ENCODE measurements at places on chromosomes 7 and 10.

DNA sequence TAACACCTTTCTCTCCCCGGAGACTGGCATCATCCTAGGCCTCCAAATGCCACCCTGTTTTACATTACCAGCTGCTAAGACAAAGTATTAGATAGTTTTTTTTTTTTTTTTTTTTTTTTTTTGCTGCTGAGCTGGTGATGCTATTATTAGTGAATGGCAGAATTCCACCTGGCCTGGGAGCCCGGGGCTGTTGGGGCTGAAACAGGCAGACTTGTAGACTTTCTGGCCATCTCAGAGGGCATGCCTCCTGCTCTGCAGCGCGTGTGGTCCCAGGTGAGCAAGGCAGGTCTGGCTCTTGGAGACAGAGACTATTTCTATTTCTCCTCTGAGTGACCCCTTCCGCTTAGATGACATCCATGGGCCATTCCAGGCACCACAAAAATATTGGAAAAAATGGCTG is 104.2 kb downstream of the EMX2 start:
- DNase-seq = no peak

DNA sequence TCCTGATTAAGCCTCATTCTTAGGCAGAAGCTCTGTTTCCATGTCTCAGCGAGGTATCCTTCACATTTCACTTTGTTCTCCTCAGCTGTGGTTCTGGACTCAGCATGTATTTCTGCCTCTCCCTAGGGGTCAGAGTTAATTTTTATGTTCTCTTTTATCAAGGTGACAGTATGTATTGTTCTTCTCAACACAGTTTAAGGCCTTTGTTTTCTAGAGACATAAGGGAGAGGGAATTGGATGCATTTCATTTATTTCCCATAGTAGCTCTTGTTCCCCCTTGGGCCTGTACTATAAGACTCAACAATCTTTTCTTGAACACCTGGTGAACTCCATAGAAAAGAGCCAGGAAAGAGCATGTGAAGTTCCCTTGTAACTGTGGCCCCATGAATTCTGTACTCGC is 214.3 kb downstream of the ZWINT start:
- no peak for DNase-seq

DNA sequence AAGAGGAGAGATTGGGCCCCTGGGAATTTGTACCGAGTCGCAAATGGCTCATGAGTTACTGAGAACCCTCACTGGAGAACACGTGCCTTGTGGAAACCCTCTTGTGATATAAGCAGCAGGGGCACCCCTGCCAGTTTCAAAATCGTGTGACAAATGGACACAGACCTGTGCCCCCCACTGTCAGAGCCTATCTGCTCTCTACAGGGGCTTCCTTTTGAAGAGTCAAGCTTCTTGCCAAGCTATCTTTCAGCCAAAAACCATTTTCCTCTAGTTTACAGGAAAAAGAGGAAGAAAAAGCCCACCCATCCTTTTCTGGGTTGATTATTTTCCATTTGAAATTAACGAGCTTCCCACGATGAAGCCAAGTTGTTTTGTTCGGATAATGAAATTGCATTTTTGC is 64.1 kb upstream of the MPP7 start:
- DNase-seq = no peak

DNA sequence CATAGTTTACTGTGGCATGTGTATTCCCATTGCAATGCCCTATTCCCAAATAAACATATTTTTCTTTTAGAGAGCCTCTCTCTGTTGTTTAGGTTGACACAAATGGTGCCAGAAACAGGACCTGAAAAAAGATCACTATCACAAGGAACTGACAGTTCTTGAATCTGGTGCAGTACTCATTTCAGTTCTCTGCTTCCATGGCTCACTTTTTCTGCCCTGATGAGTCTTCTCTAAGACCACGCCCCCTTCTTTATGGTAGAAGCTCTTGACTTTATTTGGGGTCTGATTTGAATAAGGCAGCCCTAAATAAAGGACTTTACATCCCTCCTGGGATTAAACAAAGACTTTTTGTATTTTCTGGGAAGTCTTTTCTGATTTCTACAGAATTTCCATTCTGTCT is 3.5 kb upstream of the CCDC126 start:
- DNase-seq = no peak

- DNase-seq = peak; percentile 22
These were observed at the start of gene INA for GRCh38 chr10:103276896-103277712. TSS of gene INA (plus strand) at chr10:103277138. CDS start at chr10:103277212, 74 bp downstream.

DNA sequence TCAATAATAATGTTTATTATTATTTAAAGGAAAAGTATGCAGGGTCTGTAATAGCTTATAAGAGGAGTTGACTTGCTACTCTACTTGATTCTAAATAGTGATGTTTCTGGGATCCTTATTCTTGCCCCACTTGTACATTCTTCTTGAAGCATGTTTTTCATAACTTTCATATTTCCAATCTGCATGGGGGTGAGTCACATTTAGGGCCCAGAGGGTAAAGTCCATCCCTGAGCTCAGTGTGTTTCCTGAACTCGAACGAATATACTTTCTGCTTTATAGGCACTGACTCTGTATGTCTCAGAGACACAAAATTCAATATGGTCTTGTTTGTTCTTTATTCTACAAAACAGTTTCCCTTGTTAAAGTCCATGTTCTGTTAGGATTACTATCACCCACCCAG is 61.0 kb upstream of the SMIM30 start:
- no peak for DNase-seq

DNA sequence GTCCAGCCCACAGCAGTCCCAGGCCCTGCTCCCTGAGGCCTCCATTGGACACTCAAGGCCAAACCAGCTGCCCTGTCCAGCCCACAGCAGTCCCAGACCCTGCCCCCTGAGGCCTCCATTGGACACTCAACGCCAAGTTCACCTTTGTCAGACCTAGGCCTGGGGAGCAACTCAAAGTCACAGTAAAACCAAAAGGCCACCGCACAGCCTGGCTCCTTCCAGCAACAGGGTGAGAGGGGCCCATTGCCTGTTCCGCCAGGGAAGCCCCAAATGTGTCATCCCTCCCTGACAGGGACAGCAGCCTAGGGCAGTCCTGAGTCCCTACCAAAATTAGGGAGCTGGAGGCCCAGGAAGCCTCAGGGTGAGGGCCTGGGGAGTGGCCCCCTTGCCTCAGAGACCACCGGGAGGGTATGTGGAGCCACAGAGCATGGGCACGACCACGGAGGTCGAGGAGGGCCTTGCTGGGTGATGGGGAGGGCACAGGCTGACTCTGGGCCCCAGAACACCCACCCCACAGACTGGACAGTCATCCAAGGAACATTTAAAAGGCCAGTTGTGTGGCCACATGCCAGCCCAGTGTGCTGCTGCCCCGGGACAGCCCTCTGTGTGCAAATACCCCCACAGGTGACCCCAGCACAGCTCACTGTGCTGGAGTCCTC is 66.5 kb upstream of the PPP2R2D start:
- DNase-seq = no peak

GRCh38 chr10:48964038-48964437 is 24.4 kb upstream of the LRRC18 start:
- no peak for DNase-seq

GRCh38 chr7:74176555-74176954 is 2.4 kb downstream of the EIF4H start:
- no peak for DNase-seq

GRCh38 chr7:43372676-43373355 is 210.1 kb upstream of the STK17A start:
- DNase-seq = no peak

DNA sequence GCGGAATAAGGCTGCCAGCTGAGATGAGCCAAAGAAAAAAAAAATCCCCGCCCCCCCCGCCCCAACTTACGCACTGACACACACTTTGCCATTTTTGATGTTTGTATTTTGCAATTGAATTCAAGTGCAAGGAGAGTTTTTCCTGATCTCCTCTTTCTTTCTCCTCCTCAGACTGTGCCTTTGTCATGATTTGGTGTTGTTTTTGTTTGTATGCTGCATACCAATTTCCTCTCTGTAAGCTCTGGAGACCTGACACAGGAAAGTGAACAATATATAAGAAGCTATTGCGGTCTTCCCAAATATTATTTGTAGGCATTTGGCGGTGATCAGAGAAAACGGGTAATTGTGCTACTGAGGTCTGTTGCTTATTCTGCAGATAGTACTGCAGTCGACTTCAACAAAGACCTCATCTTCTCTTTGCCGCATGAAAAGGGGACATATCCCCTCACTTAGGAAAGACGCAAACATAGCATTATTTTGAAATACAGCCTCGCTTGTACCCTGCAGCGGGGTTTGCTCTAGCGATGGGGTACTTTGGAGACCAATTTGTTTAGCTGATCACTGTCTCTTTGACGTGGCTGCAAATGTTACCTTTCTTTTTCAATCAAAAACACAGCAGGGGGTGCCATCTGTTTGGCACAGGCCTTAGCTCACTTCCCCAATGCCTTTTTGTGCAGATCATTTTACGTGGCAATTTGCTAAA is 206.6 kb downstream of the SKAP2 start:
- no peak for DNase-seq

- peak; percentile 95 for DNase-seq
These were observed 15.0 kb upstream of the INSIG1 start for GRCh38 chr7:155282671-155283070.

DNA sequence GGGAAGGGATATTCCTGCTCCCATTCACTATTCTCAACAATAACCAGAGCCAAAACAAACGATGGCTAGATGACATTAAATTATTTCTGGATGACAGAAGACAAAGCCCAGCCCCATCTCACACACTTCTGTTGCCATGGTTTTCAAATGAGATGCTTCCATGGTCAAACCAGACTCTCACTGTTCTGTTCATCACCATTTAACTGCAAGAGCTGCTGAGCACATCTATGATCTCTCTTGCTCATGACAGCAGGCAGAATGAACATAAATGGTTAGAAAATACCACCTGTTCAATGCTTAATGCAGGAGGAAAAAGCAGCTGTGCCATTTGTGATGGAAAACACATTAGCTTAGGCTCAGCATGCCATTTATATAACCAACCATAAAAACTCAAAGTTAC is 758.6 kb upstream of the ZWINT start:
- no peak for DNase-seq

- peak; percentile 84 for DNase-seq
These were observed 138.2 kb upstream of the ADO start for GRCh38 chr10:62666275-62666674.

DNA sequence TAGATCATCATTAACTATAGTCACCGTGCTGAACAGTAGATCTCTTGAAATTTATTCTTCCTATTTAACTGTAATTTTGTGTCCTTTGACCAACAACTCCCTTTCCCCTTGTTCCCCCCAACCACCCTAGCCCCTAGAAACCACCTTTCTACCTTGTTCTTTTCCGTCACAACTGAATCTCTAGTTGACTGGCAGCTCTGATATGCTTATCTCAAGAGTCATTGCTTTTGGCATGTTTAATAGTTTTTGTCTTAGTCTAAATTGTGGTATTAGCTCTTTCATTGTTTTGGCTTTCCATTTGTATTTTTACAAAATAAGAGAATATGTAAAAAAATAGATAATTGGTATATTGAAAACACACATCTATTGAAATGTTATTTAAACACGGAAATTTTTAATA is 1.8 kb downstream of the GNAT3 start:
- DNase-seq = no peak

DNA sequence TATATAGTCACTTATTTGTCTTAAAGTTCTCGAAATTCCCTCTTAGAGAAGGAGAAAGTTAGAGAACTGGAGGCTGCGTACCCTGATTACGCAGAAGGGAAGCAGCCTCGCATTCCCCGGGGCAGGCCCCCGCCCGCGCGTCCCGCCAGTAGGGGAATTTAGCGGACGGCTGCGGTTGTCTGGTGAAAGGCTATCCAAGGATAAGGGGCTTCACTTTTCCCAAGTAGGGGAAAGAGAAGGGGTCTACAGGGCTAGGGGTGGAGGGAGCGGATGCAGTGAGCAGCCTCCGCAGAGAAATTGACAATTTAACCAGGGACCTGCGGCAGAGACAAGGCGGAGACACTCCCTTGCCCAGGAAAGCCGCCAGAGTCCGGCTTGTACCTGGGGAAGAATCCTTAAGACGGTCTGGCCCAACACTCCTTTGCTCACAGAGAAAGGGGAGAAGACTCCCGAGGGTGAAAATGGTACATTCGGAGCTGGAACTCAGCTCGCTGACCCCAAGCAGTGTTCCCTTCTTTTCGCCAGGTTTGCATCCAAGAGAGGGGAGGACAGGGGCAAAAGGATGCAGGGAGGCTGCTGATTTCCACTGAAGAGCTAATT is 994 bp upstream of the MAGI2 start:
- DNase-seq = peak; percentile 75

GRCh38 chr7:113338071-113338696 is 219.8 kb upstream of the SMIM30 start:
- DNase-seq = no peak

DNA sequence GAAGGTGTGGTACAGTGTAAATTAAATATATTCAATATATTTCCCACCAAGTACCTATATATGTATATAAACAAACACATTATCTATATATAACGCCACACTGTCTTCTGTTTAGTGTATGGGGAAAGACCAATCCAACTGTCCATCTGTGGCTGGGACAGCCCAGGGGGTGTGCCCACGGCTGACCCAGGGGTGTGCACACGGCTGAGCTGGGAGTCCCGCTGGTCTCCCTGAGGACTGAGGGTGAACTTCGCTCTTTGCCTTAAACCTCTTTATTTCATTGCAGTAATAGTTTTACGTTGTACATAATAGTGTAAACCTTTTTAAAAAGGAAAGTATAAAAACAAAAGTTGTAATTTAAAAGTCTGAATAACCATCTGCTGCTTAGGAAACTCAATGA is 6.3 kb downstream of the EN2 start:
- DNase-seq = no peak

DNA sequence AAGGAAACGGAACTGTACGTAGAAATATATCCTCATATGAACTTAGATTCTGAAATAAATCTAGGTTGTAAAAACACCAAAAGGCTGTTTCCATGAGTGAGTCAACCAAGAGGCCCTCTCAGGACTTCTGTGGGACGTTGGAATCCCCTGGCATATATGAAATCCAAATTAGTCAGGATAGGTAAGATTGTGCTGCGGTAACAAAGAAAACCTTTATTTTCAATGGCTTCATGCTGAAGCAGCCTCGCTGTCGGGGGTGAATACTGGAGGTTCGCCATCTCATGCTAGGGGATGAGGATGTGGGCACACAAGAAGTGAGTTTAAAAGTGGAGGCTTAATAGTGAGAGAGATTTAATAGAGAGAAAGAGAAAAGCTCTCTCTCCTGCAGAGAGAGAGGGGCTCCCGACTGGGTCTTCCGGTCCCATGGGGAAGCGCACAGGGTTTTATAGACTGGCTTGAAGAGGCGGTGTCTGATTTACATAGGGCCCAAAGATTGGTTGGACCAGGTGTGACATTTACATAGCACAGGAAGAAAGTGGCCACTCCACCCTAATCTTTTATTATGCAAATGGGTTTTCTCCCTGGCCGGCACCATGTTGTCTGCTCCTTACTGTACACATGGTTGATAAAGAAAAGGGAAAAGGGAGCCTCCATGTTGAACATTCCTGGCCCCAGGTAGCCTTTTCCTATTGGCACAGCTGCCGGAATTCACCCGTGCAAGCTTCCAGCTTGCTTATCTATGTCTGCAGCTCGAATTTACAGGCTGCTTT is 52.3 kb upstream of the SEPHS1 start:
- no peak for DNase-seq

GRCh38 chr10:118305730-118306129 is 36.4 kb downstream of the FAM204A start:
- DNase-seq = no peak
